ENCODE measurements at places on chromosomes 1 and 21.

DNA sequence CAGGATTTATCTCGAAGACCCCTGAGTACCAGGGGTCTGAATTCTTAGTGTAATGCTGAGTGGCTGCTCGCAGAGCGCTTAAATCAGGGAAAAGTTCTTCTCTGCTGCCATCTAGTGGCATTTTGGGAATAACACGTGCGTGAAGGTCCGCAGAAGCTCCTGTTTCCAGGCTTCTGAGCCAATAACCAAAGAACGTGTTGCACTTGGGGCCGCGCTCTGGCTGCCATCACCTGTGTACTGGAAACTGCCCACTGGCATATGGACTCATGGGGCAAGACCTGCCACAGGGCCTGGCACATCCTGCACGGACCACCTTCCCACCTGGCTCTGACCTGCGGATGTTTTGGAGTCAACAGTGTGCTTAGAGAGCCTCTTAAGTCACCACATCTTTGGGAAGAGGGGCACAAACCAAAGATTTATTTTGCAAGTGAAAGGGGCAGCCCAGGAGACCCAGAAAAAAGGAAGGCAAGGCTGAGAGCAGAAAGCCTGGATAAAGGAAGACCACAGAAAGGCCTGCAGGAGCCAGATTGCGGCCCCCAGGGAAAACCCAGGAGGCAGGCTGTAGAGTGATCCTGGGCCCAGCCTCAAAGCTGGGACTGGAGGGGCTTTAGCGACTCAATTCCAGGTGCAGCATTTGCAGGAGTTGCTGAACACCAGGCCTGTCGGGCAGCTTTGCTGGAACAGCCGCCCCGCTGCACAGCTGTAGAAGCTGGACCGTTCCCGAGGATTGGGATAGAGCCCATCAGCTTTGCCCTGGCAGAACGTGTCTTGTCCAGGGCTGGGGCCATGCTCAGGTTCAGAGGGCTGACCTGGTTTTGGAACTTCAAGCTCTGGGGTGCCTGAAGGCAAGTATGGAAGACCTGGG lies 13.0 kb downstream of the CHIT1 start:
- peak; percentile 59 for DNase-seq

- DNase-seq: no peak
Observed at GRCh38 chr1:92970990-92971689, 9.9 kb upstream of the DIPK1A start.

DNA sequence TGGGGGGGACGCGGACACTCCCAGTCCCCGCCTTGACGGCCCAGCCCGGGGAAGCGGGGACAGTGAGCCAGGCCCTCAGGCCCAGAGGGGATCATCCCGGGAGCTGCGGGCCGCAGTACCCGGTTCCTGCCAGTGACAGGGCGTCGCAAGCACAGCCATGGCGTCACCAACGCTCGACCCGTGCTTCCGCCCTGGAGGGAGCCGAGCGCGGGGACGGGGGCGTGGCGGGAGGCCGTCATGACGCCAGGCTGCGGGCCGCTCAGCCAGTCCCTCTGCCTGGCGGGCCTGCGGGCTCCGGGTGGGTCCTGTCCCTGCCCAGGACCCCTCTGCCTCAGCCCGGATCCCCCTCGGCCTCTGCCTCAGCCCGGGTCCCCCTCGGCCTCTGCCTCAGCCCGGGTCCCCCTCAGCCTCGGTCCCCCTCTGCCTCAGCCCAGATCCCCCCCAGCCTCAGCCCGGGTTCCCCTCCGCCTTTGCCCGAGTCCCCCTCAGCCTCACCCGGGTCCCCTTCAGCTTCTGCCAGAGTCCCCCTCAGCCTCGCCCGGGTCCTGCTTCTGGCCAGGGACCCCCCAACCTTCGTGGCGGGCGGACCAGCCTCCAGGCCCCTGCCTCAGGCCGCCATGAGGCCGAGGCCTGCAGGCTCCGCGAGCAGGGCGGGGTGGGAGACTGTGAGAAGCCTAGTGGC lies 2.3 kb upstream of the SLC2A5 start:
- DNase-seq: no peak

- DNase-seq: peak; percentile 40
Observed at GRCh38 chr1:151790940-151791651, 796 bp upstream of the TDRKH start.

All from Caco-2 (cell line).